ENCODE measurements at places on chromosomes 1 and 21. TPM values are rescaled to one million over a fixed set of nuclear protein-coding genes. Genes with fewer than 3 reads are reported as not detected.

RAD54L gene
- total RNA-seq = 0.72 TPM

GIPC2 gene
- total RNA-seq = 0.17 TPM

ADAMTSL4 gene
- total RNA-seq = 1.6 TPM

SPRR2G gene
- total RNA-seq = not detected

DNA sequence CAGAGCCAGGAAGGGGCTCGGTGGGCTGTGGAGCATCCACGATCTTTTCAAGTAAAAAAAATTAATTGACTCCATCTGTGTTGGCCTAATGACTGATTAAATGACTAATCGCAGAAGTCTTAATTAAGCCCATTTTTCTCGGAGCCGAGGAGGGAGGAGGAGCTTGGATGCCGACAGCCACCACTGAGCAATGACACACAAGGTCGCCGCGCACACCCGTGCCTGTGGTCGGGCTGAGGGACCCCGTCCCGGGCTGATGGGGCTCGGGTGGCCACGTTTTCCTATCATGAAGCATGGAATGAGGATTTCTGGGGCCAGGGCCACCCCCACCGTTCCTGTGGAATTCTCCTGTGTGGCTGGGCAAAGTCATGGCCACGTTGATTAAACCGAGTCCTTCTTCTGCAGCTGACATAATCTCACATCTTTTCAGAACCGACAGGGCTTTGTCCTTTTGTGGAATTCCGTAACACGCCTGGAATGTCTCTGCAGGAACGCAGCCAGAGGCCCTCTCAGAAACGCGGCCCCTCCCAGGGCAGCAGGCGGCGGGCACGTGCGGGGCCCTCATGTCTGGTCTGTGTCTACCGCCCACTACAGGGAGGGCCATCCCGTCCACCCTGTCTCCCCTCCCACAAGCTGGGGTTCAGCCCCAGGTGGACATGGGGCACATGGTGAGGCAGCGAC lies 60.7 kb downstream of the MORN1 start:
- no peak overlapping the region for H3K4me3 ChIP-seq
- peaks cover 6% of the 10 kb centered on the region for H3K4me1 ChIP-seq
- DNase-seq = no peak
- no peak overlapping the region for H3K27ac ChIP-seq
- no peaks in the 10 kb centered on the region for H3K27me3 ChIP-seq
- no peaks in the 10 kb centered on the region for H3K36me3 ChIP-seq

DNA sequence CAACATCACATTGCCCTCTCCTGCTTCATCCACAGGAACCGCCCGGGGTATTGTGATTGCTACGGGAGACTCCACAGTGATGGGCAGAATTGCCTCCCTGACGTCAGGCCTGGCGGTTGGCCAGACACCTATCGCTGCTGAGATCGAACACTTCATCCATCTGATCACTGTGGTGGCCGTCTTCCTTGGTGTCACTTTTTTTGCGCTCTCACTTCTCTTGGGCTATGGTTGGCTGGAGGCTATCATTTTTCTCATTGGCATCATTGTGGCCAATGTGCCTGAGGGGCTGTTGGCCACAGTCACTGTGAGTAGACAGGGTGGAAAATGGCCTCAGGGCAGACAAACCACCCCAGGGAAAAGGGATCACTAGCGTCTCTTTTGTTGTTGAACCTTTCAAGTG lies 12.7 kb downstream of the ATP1A4 start:
- no peak overlapping the region for H3K27ac ChIP-seq
- H3K4me3 ChIP-seq = no peak overlapping the region
- H3K27me3 ChIP-seq = peaks cover 54% of the 10 kb centered on the region
- H3K4me1 ChIP-seq = peaks cover 2% of the 10 kb centered on the region

DNA sequence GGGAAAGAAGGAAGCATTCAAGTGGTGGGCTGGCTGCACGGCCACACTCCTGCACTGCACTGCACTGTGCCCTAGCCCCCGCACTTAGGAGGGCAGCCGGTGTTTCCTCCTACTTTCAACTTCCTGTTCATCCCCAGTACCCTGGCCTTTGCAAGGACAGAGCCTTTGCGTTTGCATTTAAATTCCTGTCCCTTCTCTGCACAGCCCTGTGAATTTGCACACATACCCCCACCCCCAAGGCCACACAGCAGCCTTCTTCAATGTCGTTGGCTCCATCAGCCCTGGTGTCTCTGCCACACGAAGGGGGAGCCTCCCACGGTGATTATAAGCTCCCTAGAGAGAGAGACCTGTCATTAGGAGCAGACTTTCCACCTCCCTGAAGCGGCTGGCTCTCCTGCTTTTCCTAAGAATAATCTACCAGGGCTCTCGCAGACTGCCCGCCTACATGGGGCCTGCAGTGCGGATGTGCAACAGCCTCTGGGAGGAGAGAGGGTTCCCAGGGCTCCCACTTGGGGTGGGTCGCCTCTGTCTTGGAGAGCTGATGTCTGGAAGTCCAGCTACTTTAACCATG lies 13.2 kb upstream of the SLC45A3 start:
- H3K27ac ChIP-seq = no peak overlapping the region
- DNase-seq = no peak
- peaks cover 52% of the 10 kb centered on the region for H3K27me3 ChIP-seq
- H3K36me3 ChIP-seq = no peaks in the 10 kb centered on the region

- no peaks in the 10 kb centered on the region for H3K27me3 ChIP-seq
- no peaks in the 10 kb centered on the region for H3K4me1 ChIP-seq
- DNase-seq = no peak
Observed at GRCh38 chr1:101420406-101420805, 183.6 kb downstream of the S1PR1 start.

DNA sequence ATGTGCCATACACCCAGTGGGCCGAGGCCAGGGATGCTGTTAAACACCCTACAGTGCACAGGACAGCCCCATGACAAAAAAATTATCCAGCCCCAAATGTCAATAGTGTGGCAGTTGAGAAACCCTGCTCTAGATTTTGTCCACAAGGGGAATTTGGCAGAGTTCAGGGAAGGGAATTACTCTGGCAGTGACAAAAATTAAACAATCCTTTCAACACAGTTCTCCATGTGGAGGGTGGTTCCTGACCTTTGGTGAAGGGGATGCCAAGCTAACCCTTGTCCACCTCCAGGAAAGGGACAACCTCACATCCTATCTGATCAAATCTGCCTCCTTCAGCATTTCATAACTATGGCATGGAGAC lies 28.4 kb upstream of the CD84 start:
- peaks cover 6% of the 10 kb centered on the region for H3K36me3 ChIP-seq
- H3K27me3 ChIP-seq = no peaks in the 10 kb centered on the region
- H3K27ac ChIP-seq = peak overlapping the region; percentile 92
- H3K4me1 ChIP-seq = peaks cover 32% of the 10 kb centered on the region

DNA sequence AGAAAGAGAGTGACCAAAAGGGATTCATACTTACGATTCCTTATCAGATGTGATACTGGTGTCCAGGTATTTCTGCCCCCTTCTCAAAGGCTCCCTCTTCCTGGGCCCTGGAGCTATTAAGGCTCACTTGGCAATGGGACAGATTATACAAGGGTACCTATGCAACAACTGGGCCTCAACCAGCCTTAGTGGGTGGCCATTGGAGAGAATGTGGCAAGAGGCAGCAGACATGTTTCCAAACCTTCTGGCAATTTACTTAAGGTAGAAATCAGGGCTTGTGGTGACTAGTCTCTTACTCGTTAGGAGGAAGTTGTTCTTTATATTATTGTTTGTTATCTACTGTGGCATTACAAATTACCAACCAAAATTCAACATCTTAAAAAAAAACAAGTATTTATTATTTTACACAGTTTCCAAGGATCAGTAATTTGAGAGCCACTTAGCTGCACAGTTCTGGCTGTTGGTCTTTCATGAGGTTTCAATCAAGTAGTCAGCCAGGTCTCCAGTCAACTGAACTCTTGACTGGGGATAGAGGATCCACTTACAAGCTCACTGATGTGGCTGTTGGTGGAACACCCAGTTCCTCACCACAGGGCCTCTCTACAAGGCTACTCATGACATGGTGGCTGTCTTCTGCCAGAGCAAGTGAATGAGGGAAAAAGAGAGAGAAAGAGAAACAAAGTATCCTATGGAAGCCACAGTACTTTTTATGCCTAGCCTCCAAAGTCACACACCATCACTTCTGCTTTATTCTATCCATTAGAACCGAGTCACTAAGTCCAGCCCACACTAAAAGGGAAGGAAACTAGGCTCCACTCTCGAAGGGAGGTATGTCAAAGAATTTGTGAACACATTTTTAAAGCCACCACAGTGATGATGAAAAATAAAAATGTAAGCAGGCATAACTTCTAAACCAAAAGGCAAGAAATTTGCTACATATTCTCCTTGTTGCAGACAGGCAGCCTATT lies 10.7 kb downstream of the ZNF648 start:
- peaks cover 11% of the 10 kb centered on the region for H3K27me3 ChIP-seq
- H3K36me3 ChIP-seq = no peaks in the 10 kb centered on the region
- H3K4me3 ChIP-seq = no peak overlapping the region
- H3K27ac ChIP-seq = no peak overlapping the region

DNA sequence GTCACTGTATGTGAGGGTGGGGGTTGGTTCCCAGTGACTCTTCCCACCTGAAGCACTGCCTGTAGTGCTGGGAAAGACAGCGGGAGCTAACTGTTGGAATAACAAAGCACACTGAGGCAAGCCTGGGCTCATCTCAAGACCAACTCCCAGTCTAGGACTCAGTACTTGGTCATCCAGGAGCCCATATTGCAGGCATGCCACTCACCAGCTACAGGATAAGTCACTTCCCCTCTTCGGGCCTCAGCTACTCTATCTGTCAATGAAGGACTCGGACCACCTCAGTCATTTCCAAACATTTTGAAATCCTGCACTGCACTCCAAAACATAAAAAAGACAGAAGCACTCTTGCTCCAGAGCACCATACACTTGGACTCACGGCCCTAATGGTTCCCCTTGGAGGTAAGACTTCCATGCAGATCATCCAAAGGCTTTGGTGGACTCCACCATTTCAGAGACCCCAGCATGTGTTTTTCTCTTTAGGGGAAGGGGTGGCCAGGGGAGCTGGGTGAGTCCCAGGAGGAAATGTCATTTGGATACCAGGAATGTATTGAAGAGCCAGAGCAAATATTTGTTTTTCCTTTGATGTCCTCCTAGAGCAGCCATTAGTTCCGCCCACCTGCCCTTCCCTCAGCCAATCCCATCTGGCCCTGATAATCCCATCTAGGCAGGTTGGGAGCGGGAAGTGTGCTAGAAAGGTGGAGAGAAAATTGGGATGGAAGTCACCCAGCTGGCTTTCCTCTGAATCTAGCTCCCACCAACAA lies 3.1 kb downstream of the NUAK2 start:
- peak overlapping the region; percentile 98 for H3K4me3 ChIP-seq
- no peaks in the 10 kb centered on the region for H3K27me3 ChIP-seq
- peaks cover 7% of the 10 kb centered on the region for H3K36me3 ChIP-seq

DNA sequence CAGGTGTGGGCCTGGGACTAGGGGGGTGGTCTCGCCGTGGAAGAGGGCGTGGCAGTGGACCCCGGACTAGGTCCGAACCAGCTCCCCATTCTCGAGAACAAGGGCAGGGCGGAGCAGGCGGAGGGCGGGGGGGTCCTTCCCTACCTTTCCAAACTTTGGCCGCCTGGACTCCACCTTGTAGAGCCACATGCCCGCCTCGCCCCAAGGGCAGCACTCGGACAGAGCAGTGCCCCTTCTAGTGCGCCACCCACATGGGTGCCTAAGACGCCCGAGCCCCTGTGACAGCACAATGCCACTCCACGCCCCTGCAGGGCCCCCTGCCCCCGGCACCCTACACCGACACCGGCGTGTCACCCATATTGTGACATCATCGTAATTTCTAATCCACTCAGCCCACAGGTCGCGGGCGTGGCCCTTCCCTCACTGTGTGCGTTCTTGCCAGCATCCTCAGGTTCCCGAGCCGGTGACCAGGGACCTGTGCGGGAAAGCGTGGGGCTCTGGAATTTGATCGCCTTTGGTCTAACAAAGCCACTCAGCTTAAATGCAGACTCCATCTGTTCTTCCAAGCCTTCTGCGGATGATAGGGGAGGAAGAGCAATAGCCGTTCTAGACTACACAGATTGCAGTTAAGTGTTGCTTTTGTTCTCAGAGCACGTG lies 553 bp upstream of the STMN1 start:
- H3K27me3 ChIP-seq = no peaks in the 10 kb centered on the region
- peaks cover 21% of the 10 kb centered on the region for H3K4me1 ChIP-seq
- peak overlapping the region; percentile 53 for H3K27ac ChIP-seq
- no peaks in the 10 kb centered on the region for H3K36me3 ChIP-seq

- peaks cover 3% of the 10 kb centered on the region for H3K36me3 ChIP-seq
- H3K27ac ChIP-seq = no peak overlapping the region
- DNase-seq = no peak
- H3K4me1 ChIP-seq = peaks cover 2% of the 10 kb centered on the region
- H3K4me3 ChIP-seq = no peak overlapping the region
- peaks cover 37% of the 10 kb centered on the region for H3K27me3 ChIP-seq
Observed at GRCh38 chr1:166813508-166814223, 25.6 kb upstream of the POGK start.

GRCh38 chr21:26795866-26796329 lies 49.3 kb downstream of the ADAMTS1 start:
- DNase-seq = no peak
- H3K36me3 ChIP-seq = no peaks in the 10 kb centered on the region
- no peak overlapping the region for H3K4me3 ChIP-seq
- peaks cover 25% of the 10 kb centered on the region for H3K27me3 ChIP-seq

DNA sequence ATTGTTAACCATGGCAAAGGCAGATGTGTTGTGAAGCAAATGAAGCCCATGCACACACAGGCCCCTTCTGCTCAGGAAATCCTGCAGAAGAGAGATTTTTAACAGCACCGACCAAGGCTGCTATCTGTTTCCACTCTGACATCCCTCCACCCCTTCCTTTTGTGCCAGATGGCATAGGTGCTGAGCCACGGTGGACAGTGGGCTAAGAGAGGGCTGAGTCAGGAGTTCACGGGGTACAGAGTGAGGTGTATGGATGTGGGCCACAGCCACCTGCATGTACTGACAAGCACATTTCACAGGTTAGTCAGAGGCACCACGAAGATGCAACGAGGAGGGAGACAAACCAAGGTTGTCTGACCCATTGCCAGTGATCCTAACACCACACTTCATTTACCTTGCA lies 9.5 kb downstream of the RSPH1 start:
- no peak overlapping the region for H3K27ac ChIP-seq
- no peak for DNase-seq
- peaks cover 4% of the 10 kb centered on the region for H3K4me1 ChIP-seq
- no peak overlapping the region for H3K4me3 ChIP-seq

- H3K4me1 ChIP-seq = no peaks in the 10 kb centered on the region
- H3K27me3 ChIP-seq = peaks cover 12% of the 10 kb centered on the region
- no peak overlapping the region for H3K27ac ChIP-seq
- H3K4me3 ChIP-seq = no peak overlapping the region
- DNase-seq = no peak
- H3K36me3 ChIP-seq = no peaks in the 10 kb centered on the region
Observed at GRCh38 chr21:16074950-16075489, 345.2 kb downstream of the USP25 start.

Measured in T-helper 17 cell (primary cell).